ENCODE measurements at places on chromosomes 4 and X. TPM values are rescaled to one million over a fixed set of nuclear protein-coding genes. Genes with fewer than 3 reads are reported as not detected.

Gene ENPEP
- total RNA-seq = 0.44 TPM

DNA sequence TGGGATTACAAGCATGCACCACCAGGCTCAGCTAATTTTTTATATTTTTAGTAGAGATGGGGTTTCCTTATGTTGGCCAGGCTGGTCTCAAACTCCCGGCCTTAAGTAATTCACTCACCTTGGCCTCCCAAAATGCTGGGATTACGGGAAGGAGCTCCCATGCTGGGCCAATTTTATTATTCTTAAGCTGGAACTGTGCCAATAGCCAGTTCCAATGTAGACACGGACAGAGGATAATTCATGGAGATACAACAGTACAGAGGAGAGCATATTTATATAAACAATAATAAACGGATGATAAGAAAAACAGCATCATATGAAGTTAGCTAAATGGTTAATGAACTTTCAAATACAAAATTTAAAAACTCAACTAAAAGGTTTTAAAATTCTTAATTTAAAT lies 87.8 kb downstream of the PPA2 start:
- no peak for DNase-seq

- DNase-seq = no peak
Measured at GRCh38 chr4:187666697-187667494, 328.7 kb upstream of the ZFP42 start.

DNA sequence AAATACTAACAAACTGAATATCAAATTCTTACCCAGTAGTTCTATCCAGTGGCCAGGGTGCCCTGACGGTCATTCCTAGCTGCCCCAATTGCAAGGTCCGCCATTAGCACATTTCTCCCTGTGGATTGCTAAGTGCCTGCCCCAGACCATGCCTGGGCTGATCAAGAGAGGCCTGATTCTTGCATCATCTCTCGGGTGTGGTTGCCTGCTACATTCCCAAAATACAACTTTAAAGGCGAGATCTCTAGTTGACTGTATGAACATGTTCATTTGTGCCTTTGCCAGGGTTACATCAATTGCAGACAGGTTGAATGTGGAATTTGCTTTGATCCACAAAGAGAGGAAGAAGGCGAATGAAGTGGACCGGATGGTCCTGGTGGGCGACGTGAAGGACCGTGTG lies 28.0 kb downstream of the PRPS2 start:
- DNase-seq = no peak

DNA sequence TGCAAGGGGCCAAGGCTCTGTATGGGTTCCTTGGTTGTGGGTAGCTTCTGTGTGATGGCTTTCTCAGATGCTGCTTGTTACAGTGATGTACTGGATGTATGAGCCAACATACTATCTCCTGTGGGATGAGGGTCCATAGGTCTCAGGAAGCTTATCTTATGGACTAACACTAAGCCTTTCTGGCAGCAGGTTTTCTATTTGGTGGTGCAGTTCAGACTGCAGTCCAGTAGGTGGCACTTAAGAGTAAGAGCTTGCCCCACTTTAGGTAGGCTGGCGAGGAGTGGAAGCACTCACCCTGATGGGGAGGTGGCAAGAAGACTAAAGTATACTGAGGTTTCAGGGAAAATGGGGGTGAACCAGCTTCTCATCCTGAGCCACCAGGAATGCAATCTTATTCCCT lies 306.7 kb upstream of the MAOA start:
- DNase-seq = peak; percentile 41

Data from H7 (cell line).